ENCODE measurements at places on chromosomes 5 and 9.

GRCh38 chr9:97072285-97072776 is 33.4 kb upstream of the CTSV start:
- no peak for DNase-seq

- no peak for DNase-seq
These were observed 374.0 kb upstream of the CDH9 start for GRCh38 chr5:27412384-27412783.

DNA sequence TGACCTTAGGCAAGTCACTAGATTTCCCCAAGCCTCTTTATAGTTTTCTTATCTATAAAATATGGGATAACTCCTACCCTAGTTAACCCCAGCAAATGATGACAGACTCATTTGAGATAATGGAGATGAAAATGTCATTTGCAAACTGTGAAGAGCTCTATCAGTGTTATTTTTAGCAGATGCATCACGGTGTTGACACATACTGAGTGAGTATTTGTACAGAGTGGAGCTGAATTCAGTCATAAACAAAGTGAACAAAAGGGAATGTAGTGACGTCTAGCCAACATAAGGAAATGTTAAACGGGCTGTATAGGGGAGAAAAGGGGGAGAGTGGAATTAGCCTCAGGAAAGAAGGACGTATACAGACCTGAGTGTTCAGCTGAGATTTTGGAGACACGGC is 75.9 kb downstream of the NMUR2 start:
- no peak for DNase-seq

- DNase-seq: no peak
These were observed 139.8 kb upstream of the RPS23 start for GRCh38 chr5:82417776-82418607.

GRCh38 chr5:61298580-61298979 is 33.5 kb upstream of the ZSWIM6 start:
- no peak for DNase-seq

GRCh38 chr9:23567516-23568165 is 258.4 kb downstream of the ELAVL2 start:
- no peak for DNase-seq

GRCh38 chr9:90600029-90600428 is 42.6 kb downstream of the DIRAS2 start:
- DNase-seq: no peak

DNA sequence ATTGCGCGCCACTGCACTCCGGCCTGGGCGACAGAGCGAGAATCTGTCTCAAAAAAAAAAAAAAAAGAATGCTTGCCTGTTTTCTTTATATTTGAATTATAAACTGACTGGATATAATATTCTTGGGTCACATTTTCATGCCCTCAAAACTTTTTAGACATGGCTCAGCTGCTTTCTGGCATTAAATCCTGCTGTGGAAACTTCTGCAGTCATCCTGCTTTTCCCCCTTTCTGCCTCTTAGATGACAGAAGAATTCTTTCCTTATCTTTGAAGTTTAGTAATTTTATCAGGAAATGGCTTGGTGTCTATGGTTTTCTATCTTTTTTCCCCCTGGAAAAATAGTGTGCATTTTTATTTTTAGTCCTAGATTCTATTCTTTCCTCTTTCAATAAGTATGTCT is 234.5 kb downstream of the AOPEP start:
- no peak for DNase-seq

- DNase-seq: no peak
These were observed 7.5 kb downstream of the RABGAP1 start for GRCh38 chr9:122948313-122948712.

- no peak for DNase-seq
These were observed 48.8 kb upstream of the CD180 start for GRCh38 chr5:67245259-67245846.

GRCh38 chr5:99674101-99674500 is 745.3 kb upstream of the CHD1 start:
- DNase-seq: no peak

GRCh38 chr5:42992088-42992879 is 47.8 kb downstream of the ANXA2R start:
- peak; percentile 60 for DNase-seq

- no peak for DNase-seq
These were observed 835.7 kb downstream of the MAT2B start for GRCh38 chr5:164341056-164341619.

DNA sequence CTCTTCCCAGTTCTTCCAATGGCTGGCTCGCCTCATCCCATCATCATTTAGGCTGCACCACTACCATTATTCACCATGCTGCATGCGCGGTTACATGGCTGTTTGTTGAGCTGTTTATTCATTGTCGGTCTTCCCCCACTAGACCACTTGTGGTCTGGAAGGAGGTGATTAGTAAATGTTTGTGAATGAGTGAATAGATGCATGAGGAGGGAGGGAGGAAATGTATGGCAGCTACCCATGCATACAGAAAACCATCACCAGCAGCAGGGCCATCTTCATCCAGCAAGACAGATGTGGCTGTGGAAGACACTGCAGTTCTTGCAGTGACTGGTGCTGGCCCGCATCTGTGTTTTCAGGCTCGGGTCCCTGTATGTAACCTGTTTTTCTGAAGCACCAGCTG is 113.3 kb upstream of the SAP30L start:
- no peak for DNase-seq

GRCh38 chr5:72107131-72107900 is at the start of gene MAP1B:
MAP1B (plus strand) TSS chr5:72107475; CDS start chr5:72107532, 57 bp downstream.
- DNase-seq: peak; percentile 16

DNA sequence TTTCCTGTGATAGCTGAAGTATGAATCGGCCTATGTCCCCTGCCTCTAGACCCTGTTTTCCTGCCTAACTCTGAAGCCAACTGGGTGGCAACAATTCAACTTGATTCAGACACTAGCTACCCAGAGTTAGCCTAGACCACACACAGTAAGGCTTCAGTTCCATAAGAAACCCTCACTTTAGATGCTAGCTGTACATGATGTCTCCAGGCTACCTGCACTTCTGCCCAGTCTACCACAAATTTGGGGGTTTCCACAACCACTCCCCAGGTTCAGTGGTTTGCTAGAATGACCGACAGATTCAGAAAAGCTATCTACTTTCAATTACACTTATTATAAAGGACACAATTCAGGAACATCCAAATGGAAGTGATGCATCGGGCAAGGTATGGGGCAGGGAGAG is 119.4 kb upstream of the VLDLR start:
- no peak for DNase-seq

DNA sequence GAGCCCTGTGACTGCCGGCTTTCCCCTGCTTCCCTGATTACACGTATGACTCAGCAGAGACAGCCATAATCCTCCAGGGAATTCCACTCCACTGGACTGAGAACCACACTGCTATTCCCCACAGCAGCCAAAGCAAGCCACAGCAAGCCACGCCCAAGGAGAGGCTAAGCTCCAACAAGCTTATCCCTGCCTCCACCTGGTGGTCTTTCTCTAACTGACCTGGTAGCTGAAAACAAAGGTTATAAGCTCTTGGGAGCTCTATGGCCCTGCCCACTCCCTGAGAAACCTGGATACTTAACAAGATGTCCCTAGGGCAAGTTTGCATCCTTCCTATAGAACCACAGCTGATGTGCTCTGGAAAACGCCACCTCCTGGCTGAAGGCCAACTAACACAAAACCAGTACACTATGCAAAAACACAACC is 613.7 kb upstream of the CDH18 start:
- DNase-seq: no peak

GRCh38 chr9:16120231-16120641 is 567.4 kb downstream of the CCDC171 start:
- no peak for DNase-seq

DNA sequence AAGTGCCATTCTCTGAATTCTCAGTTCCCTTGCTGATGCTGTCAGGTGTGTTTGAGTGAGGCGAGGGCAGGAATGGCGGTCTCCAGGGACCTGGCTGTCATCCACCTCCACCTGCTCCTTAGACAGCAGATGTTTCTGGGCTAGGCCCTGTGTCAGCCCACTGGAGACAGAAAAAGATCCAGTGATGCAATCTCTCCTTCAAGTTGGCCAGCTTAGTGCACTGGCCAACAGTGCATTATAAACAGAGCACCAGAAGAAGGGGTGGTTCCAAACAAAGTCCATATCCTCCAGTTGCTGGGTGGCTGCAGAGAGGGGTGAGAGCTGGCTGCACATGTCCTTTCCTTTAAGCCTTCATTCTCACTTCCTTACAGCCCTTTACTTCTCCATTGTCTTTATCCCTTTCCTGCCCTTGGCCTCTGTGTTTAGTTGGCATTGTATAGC is 26.5 kb downstream of the NANS start:
- no peak for DNase-seq

GRCh38 chr5:15431923-15432322 is 68.1 kb upstream of the FBXL7 start:
- DNase-seq: no peak

GRCh38 chr9:133693703-133694529 is 44.2 kb downstream of the SARDH start:
- no peak for DNase-seq

DNA sequence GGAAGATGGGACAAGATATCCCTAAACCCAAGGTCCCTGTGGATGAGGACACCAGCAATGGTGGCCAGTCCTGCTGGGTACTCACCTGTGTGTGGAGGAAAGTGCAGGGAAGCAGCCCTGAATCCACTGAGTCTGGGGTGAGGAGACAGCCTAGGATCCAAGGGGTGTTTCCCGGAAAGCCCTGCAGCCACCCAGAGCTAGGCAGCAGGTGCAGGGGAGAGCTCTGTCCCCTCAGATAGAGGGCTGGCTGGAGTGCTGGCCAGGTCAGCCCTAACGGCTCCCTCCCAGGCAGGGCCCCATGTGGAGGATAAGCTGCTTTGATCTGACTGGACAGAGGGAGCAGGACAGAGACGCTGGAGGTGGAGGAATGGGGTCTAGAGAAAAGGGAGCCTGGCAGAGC is 344.7 kb upstream of the IRX4 start:
- no peak for DNase-seq

DNA sequence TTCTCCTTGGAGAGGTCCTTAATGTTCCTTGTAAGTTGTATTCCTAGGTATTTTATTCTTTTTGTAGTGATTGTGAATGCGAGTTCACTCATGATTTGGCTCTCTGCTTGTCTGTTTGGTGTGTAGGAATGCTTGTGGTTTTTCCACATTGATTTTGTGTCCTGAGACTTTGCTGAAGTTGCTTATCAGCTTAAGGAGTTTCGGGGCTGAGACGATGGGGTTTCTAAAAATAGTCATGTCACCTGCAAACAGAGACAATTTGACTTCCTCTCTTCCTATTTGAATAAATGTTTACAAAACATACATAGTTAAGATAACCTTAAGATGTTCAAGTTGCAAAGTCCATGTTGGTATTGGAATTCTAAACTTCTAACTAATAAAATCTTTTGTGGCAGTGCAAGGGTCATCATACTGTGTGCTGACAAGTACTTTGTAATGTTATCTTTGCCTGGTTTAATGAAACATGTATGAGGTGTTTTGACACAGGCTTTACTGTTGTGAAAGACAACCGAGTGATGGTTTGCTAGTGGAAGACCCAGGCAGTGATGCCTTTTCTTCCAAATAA is 286.2 kb downstream of the MRPS30 start:
- no peak for DNase-seq

- DNase-seq: no peak
These were observed 1.8 kb upstream of the LHX3 start for GRCh38 chr9:136206602-136207275.

DNA sequence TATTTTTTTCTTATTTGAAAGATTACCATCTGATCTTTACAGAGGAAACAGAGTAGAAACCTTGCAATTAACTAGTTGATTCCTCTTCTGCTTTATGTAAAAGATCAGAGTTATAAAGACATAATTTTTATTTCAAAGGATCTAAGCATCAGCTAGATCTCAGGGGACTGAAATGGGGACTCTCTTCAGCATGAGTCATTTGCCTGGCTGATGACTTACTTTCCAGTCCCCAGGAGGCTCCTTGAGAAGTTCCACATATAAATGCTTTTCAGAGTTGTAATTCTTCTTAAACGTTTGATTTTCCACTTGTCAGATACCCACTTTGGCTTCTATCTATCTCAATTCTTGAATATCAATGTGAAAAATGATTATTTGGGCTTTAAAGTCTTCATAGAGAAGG is 389.4 kb downstream of the RAB3C start:
- no peak for DNase-seq

- DNase-seq: no peak
These were observed 1.1 kb upstream of the ADAMTS2 start for GRCh38 chr5:179346401-179346800.

- no peak for DNase-seq
These were observed 316.2 kb upstream of the HAPLN1 start for GRCh38 chr5:84036842-84037241.

DNA sequence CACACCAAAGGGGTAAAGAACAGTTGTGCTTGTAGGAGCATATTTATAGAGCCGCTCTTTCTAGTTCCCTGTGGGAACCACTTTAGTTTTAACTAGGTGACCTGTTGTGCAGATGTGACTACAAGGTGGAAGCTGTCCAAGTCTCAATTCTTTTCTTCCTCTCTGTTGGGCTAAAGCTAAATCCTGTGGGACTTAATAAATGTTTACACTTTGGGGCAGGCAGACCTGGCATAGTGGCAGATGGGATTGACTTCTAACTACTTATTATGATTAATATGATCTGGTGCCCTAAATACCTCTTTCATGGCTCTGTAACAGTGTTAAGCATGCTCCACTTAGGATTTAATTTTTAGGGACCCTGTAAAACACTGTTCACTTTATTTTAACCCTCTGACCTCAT is 265.3 kb downstream of the KCTD16 start:
- no peak for DNase-seq

GRCh38 chr5:41109186-41109585 is 38.0 kb upstream of the MROH2B start:
- no peak for DNase-seq

DNA sequence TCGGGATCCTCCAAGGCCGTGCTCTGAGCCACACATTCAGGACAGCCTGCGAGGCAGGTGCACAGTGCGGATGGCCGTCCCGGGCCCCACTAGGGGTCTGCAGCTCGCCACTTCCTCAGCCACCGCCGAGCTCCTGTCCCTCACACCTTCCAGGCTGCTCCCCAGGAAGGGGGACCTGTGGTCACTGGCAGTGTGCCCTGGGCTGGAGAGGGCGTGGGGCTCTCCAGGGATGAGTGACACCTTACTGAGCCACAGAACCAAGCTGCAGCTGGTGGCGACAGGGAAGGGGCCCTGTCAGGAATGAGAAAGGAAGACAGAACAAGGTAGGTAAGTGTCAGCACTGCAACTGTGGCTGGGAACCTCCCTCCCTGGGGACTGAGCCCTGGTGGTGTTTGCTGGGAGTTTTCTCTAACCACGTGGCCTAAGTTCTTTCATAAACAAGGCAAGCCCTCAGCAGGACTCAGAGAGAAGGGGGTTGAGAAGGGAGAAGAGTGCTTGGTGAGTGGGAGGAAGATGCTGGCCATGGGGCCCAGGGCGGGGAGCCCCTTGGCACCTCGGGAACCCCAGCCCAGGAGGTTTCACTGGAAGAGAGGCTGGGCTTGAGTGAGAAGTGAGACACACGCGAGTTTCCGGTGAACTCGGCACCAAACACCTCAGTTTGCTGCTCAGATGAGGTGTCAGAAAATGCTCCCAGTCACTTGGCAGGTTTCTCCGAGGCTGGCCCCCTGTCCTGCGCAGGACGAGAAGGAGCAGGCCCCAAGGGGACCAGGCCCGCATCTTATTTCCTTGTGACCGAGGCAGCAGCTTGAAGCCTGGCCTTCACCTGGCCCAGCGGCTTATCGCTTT is 5.2 kb downstream of the IL13 start:
- DNase-seq: no peak

Measured in C1 segment of cervical spinal cord (tissue), 14 donors.